ENCODE measurements at places on chromosomes 5 and 9.

DNA sequence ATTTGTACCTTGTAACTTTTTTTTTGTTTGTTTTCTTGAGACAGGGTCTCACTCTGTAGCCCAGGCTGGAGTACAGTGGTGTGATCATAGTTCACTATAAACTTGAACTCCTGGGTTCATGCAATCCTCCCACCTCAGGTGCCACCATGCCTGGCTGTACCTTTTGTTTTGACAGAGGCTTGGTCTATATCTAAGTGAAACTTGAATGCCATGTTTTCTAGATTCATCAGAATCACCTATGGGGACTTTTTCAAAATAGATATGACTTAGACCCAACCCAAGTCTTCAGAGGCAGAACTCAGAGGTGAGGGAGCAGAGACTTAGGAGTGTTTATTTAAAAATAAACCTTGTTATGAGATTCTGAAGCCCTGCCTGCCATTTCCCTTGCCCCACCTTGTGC, 128.4 kb downstream of the PTTG1 start:
- DNase-seq, result no peak

DNA sequence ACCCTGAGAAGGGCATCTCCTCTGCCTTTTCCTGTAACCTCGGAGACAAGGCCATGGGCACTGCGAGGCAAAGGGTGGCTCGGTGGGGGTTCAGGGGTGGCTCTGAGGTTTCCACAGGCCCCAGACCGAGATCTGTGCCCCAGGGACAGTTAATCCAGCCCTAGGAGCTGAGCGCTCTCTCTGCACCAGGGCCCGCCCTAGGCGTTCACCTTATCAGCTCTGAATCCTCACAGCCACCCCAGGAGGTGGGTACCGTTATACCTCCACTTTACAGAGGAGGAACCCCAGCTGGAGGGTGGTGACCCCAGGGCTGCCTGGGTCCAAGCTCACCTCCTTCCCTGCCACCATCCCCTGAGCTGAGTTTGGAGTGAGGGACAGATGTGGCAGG, 2.3 kb upstream of the ENG start:
- DNase-seq, result no peak

- no peak for DNase-seq
Observed at GRCh38 chr9:110254500-110254899, 1.8 kb downstream of the TXN start.

DNA sequence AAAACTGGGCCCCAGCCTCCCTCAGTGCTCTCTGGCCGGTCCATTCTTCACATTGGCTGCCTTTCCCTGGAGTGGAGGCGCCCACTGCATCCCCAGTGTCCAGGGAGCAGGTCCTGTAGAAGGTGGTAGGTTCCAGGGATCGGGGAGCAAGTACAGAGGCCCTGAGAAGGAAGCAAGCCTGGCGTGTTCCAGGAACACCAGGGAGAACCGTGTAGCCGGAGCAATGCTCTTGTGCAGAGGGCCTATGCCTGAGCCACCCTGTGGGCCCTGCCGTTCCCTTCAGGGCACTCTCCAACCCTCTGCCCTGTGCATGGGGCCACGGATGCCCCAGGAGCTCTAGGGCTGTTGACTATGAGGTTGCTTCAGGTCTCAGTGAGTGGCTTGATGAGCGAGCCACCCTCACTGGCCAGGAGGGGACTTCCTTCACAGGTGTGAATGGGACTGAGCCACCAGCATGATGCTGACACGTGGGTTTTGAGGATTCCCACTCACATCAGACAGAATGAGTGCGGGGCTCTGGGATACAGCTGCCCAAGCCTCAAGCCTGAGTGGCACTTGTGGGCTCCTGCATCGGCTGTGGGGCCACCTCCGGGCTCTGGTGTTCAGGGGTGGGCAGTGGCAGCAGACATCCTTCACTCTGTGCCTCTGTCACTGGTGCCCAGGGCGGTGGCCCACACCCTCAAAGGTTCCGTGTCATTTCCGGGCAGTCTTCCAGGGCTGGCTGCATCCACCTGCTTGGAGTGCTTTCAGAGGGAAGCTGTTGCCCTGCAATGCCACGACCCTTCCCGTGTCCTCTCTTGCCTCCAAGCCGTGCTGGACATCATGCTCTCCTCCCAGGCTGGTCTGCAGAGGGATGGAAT, 54.4 kb downstream of the ADAMTS2 start:
- DNase-seq, result no peak

DNA sequence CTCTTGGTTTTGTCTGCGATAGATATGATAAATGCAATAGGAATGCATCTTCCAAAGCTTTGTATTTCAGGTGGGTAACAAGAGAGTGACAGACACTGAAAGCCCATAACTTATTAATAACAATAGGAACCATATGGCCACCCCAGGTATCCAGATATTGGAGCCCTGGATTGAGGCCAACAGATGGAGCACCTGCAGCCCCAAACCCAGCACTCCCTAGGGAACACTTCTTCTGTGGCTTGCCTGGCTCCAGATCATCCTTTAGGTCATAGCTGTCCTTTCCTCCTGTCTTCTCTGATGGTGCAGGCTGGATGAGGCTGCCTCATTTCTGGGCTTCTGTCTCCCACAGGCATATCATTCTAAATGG, 5.0 kb upstream of the IL3 start:
- DNase-seq, result no peak

GRCh38 chr9:128554155-128554862, 1.9 kb downstream of the SPTAN1 start:
- DNase-seq, result no peak

DNA sequence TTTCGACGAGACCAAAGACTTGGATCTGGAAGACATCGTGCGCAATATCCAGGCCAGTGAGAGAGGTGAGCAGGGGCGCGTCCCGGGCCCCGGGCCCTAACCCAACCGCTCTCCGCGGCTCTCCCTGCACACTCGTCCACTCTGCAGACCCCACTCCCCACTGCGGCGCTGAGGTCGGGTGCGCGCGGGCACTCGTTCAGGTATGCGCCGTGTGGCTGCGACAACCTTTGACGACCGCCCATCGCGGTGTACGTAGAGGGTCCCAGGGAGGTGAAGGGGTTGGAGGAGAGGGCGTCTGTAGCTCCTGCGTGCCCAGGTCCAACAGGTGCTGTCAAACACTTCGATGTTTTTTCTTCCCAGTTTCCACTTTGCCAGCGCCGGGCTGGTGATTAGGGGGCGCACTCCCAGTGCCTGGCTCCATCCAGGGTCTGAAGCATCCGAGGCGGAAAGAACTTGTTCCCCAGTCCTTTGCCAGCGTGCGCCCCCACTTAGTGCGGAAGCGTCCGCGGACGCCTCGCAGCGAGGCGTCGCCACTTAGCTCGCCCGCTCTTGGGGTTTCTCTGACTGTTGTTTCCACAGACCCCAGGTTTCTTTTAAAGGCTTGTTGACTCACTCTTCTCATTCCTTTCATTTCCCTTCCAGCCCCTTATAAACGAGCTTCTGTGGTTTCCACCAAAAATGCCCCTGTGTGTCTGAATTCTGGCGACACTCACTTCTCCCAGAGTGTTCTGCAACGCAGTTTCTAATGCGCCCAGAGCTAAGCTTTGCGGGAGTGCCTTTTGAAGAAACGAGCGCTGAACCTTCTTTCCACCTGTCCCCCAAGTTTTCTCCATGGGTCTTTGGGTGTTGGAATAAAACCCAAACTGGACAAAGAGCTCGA, 1.6 kb downstream of the NPR3 start:
- DNase-seq, result no peak

GRCh38 chr9:17613758-17614157, 34.9 kb downstream of the SH3GL2 start:
- no peak for DNase-seq

- no peak for DNase-seq
Observed at GRCh38 chr5:139138109-139138508, 60.1 kb downstream of the SIL1 start.

- no peak for DNase-seq
Observed at GRCh38 chr9:129919841-129920240, 84.6 kb downstream of the USP20 start.

GRCh38 chr9:135053133-135053532, 34.3 kb upstream of the OLFM1 start:
- DNase-seq, result no peak

- no peak for DNase-seq
Observed at GRCh38 chr5:60843936-60844905, at the start of gene ELOVL7. TSS of gene ELOVL7 (minus strand) at chr5:60844269. CDS start at chr5:60787397, 56,872 bp downstream.

- no peak for DNase-seq
Observed at GRCh38 chr9:105890046-105890822, 195.9 kb downstream of the TMEM38B start.

DNA sequence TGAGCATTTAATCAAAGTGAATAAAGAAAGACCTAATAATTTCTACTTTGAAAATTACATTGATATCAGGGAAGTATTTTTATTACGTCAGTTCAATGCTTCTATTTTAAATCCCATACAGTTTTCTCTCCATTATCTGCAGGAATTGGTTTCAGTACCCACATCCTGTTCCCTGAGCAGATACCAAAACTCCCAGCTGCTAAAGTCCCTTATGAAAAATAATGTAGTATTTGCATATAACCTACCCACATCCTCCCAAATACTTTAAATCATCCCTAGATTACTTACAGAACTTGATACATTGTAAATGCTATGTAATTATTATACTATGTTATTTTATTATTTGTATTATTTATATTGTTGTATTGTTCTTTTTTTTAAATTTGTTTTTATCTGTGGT, 125.4 kb upstream of the MINAR2 start:
- no peak for DNase-seq

GRCh38 chr5:166353580-166353979, 1937.9 kb upstream of the WWC1 start:
- DNase-seq, result no peak

GRCh38 chr9:101736717-101737116, 1.7 kb downstream of the GRIN3A start:
- no peak for DNase-seq

DNA sequence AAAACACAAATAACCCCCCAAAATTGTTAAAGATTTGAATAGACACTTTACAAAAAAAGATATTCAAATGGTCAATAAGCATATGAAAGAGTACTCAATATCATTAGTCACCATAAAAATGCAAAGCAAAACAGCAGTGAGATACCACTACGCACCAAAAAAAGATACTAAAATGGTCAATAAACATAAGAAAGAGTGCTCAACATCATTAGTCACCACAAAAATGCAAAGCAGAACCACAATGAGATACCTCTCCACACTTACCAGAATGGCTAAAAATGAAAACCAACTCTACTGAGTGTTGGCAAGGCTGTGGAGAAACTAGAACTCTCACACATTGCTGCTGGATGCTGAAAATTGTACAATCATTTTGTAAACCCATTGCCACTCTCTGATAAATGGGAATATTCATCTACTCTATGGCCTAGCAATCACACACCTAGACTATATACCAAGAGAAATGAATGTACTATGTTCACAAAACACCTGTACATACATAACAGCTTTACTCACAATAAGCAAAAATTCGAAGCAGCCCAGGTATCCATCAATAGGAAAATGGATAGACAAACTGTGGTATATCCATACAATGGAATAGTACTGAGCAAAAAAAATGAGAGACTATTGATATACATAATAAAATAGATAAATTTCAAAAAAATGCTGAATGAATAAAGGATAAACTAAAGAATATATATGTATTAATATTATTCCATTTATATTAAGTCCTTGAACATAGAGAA, 205.0 kb upstream of the DAPK1 start:
- no peak for DNase-seq

DNA sequence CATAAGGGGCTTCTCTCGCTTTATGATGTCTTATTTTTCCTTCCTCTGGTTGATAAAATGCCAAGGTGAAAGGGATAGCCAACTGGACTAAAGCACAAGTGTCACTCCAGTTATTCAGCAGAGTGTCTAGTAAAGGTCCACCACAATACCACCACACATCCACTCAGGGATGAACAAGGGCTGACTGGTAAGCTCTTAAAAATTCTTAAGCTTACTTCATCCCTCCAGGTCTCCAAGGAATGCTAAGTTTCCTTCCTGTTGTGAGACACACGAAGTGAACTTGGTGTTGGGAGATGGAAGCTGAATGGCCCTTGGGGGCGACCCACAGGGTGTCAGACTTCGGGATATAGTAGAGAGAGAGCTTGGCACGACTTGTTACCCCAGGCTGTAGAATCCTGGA, 3.2 kb upstream of the HMGCS1 start:
- no peak for DNase-seq

DNA sequence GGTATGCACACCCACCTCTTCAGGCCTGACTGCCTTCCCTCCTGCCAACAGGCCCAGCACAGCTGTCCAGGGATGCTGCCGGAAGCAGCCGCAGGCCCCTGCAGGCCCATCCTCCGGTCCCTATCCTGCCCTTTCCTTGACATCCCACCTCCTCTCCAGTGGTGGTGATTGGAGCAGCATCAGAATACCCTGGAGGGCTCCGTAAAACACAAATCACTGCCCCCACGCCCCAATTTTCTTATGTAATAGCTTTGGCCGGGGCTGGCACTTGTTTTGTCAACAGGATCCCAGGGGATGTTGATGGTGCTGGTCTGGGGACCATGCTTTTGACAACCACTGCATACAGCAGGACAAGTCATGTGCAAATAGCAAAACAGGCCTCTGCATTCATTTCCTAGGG, 274.5 kb downstream of the GADD45G start:
- DNase-seq, result no peak

GRCh38 chr5:113526421-113526820, 12.9 kb downstream of the YTHDC2 start:
- no peak for DNase-seq

GRCh38 chr5:54725391-54726280, 208.1 kb downstream of the SNX18 start:
- DNase-seq, result no peak

DNA sequence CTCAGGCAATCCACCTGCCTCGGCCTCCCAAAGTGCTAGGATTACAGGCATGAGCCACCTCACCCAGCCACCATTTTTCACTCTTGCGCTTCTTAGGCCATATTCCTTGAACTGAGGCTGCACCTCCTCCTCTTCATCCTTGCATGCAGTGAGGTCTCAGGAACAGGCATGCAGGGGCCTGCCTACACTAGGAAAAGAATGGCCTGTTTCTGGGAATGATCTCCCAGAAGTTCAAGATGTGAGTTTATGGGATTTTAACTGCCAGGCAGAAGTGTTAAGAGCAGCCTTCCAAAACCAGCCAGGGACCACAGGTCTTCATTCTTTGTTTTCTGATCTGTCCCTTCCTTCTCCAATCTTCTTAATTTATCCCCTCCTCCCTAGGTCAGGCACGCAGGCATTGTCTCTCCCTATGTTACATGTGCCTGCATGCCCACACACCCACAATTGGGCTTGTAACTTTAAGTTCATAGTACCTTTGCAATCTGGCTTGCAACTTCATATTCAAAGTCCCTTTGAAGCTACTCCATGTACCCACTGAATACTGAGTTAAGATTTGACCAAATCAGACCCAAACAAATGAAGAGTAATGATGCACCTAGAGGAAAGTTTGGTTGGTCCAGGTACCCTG, 10.5 kb upstream of the HSPA4 start:
- no peak for DNase-seq

- DNase-seq, result no peak
Observed at GRCh38 chr5:6236858-6237481, 141.4 kb downstream of the MED10 start.

DNA sequence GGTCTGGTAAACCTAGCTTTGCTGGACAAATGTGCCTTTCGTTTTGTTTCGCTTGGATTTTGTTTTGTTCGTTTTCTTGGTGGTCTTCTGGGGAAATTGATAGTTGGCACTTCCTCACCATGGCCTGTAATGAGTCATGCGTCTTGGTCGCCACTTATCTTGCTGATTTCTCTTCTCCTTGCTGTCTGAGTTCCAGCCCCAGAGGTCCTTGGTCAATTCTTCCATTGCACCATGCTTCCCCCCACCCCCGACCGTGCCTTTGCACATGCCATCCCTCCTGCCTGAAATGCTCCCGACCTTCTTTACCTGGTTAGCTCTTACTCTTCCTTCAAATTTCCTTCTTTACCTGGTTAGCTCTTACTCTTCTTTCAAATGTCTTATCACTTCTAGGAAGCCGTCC, 168.7 kb upstream of the MSX2 start:
- no peak for DNase-seq

- no peak for DNase-seq
Observed at GRCh38 chr9:93295031-93295430, 111.1 kb downstream of the WNK2 start.
